K562 (cell line): ENCODE measurements at places on chromosomes 5 and 9. TPM values are rescaled to one million over a fixed set of nuclear protein-coding genes. Genes with fewer than 3 reads are reported as not detected.
A peak's percentile ranks its signal among the peaks of the same experiment; 100 is the strongest.

CTXN3 gene
- not detected in 2 replicates for total RNA-seq

DNA sequence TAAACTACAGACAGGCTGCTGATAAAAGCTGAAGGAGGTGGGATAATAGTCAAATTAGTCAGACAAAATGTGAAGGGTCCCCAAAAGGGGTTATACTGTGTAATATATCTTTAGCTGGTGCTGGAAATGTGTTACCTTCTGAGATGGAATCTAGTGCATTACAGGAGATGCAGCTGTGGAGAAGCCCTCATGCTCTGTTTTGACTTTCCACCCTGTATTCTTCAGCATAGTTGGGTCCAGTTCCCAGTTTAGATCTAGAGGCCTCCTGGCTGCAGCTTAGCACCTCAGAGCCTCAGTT lies 122.6 kb downstream of the PAPPA start:
- H3K27me3 ChIP-seq = no peaks in the 10 kb centered on the region
- H3K36me3 ChIP-seq = no peaks in the 10 kb centered on the region
- no peak overlapping the region for H3K27ac ChIP-seq

GRCh38 chr5:150279330-150280020 lies 10.1 kb downstream of the CAMK2A start:
- no peak for DNase-seq
- H3K27ac ChIP-seq = no peak overlapping the region
- H3K4me1 ChIP-seq = peaks cover 12% of the 10 kb centered on the region
- H3K36me3 ChIP-seq = no peaks in the 10 kb centered on the region
- peaks cover 22% of the 10 kb centered on the region for H3K27me3 ChIP-seq

- DNase-seq = peak; percentile 66
- peaks cover 26% of the 10 kb centered on the region; the same call in 2 of the 3 replicates for H3K4me1 ChIP-seq
- no peaks in the 10 kb centered on the region for H3K36me3 ChIP-seq
- H3K27me3 ChIP-seq = no peaks in the 10 kb centered on the region
- no peak overlapping the region for H3K4me3 ChIP-seq
- peak overlapping the region; percentile 86 for H3K27ac ChIP-seq
Measured at GRCh38 chr9:32942755-32943460, 58.5 kb downstream of the APTX start.

GRCh38 chr9:99358668-99359067 lies 136.6 kb downstream of the SEC61B start:
- peaks cover 3% of the 10 kb centered on the region; the same call in 2 of the 3 replicates for H3K27me3 ChIP-seq
- H3K4me3 ChIP-seq = no peak overlapping the region
- no peak overlapping the region for H3K27ac ChIP-seq
- no peaks in the 10 kb centered on the region for H3K36me3 ChIP-seq
- no peaks in the 10 kb centered on the region for H3K4me1 ChIP-seq
- no peak for DNase-seq

DNA sequence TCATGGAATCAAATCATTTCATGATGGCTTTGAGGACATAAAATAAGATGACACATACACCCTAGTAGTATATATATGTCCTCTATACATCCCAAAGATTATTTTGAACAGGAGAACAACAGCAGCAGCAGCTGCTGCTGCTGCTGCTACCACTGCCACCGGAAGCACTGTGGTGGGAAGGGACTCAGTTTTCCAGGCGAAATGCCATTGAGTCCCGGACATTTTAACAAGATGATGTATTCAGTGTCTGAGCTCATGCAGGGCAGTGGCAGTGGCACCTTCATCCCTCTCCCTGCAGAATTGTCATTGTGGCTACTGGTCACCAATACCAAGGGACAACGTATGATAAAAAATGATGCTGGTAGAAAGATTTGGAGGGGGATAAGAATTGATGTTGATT lies 151.3 kb downstream of the CHSY3 start:
- H3K4me1 ChIP-seq = no peaks in the 10 kb centered on the region
- H3K36me3 ChIP-seq = no peaks in the 10 kb centered on the region
- no peaks in the 10 kb centered on the region for H3K27me3 ChIP-seq
- DNase-seq = no peak

- DNase-seq = no peak
- no peak overlapping the region for H3K4me3 ChIP-seq
- H3K27ac ChIP-seq = no peak overlapping the region
- H3K36me3 ChIP-seq = no peaks in the 10 kb centered on the region
- H3K4me1 ChIP-seq = peaks cover 38% of the 10 kb centered on the region
- peaks cover 10% of the 10 kb centered on the region; the same call in 2 of the 3 replicates for H3K27me3 ChIP-seq
Measured at GRCh38 chr5:176577312-176578176, 28.4 kb downstream of the CDHR2 start.

DNA sequence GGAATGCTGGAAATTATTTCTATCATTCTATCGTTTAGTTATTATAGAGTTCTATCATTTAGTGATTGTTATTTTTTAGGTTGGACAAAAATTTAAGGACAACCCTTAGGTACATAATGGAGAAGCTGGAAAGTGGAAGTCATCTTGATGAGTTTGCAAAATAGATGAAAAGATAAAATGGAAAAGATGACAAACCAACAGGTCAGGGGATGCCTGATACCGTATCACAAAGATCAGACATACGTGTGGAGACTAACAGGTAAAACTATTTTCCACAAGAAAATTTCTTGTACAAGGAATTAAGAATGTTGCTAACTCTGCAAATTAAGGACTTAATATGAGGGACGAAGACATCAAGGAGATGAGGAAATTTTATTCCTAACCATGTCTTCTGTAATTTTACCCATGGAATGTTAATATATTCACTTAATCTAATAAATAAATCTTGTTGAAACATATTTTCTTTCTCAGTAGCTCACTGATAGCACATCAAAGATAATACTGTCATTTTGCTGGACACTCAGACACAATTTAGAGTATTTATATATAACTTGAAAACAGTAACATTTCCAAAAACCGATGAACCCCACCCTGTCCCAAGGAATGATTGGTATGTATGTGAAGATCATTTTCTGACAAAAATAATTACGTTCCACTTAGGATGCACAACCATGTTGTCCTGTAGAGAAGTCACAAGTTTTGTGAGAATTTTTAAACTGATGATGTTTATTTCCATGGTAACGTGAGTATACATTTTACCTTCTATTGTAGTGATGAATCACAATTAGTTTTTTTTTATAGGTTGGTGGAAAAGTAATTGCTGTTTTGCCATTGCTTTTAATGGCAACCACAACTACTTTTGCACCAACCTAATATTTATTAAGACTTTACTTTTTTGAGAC lies 2.6 kb downstream of the LURAP1L start:
- DNase-seq = no peak
- no peaks in the 10 kb centered on the region for H3K27me3 ChIP-seq
- no peak overlapping the region for H3K27ac ChIP-seq
- no peaks in the 10 kb centered on the region; the same call in 2 of the 3 replicates for H3K4me1 ChIP-seq

DNA sequence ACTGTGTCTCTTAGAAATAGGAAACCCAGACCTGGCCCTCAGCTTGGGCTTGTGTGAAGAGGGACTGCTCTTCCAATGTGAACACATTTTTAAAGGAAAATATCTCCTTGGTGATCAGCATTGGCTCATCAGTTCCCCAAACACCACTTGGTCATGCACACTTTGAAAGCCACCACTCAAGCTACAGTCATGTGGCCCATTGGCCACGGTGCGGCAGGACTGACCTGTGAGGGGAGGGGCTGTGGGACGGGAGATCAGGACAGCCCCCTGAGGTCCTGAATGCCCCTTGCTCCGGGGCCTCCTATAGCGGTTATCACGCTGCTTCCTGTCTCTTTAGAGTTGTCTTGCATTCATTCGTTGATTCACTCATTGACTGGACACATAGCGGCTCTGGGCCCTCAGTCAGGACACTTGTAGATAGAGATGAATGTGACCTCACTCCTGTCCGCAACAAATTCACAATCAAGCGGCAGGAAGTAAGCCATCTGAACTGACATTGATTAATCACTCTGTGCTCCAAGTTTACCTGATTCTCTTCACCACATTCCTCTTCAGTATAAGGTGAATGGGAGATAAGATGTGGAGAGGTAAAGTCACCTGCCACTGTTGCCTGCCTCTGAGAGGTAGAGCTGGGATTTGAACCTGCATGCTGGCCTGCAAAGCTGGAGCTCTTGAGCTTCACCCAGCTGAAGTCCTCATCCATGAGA lies 73.1 kb downstream of the COL15A1 start:
- no peaks in the 10 kb centered on the region for H3K36me3 ChIP-seq
- no peaks in the 10 kb centered on the region for H3K27me3 ChIP-seq
- H3K4me1 ChIP-seq = no peaks in the 10 kb centered on the region; the same call in 1 of the 2 replicates
- H3K4me3 ChIP-seq = no peak overlapping the region

DNA sequence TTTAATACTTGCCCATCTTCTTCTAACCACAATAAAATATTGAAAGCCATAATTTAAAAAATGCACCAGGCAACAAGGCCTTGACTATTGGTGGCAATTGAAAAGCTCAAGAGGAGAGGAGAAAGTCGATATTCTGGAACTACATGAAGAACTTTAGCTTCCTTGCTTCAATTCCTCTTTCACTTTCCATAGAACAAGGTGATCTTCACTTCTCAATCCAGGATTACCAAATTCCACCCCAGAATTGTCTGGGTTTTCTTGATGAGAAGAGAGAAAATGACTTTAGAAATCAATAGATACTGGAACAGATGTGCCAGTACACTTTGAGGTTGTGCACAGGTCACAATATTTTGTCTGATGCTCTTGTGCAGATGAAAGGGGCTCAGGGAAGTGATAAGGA lies 52.2 kb downstream of the PTCD2 start:
- H3K4me1 ChIP-seq = no peaks in the 10 kb centered on the region
- H3K27me3 ChIP-seq = peaks cover 3% of the 10 kb centered on the region; the same call in 1 of the 3 replicates
- H3K36me3 ChIP-seq = no peaks in the 10 kb centered on the region
- no peak for DNase-seq
- no peak overlapping the region for H3K27ac ChIP-seq
- no peak overlapping the region for H3K4me3 ChIP-seq

DNA sequence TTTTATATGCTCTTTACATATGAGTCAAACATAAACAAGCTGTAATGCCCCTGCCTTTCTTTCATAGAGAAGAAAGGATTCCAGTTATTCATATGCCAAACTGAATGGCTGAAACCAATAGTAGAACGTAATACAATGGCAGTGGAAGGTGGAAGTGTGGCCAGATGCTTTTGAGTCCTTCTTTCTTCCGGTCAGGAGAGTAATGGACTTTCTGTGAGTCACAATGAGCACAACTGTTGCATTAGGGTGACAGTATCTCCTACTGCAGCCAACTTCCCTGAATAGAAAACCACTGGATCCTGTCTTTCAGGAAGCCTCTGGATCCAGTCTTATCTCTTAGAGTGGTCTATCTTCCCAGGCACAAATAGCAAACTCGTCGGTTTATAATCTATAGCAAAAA lies 855.2 kb downstream of the MAT2B start:
- H3K4me3 ChIP-seq = 0 out of 2 replicates have a peak overlapping the region, but pooled peaks have one; percentile 1
- peaks cover 52% of the 10 kb centered on the region for H3K4me1 ChIP-seq
- H3K27ac ChIP-seq = peak overlapping the region; percentile 93
- no peaks in the 10 kb centered on the region for H3K27me3 ChIP-seq
- no peaks in the 10 kb centered on the region for H3K36me3 ChIP-seq

- no peak overlapping the region for H3K4me3 ChIP-seq
- peaks cover 29% of the 10 kb centered on the region; the same call in 2 of the 3 replicates for H3K4me1 ChIP-seq
- H3K36me3 ChIP-seq = no peaks in the 10 kb centered on the region
Measured at GRCh38 chr5:180050121-180050940, 21.2 kb downstream of the RNF130 start.

PCDHGA8 gene
- 0.07 and 0.18 TPM in 2 replicates for total RNA-seq

SHISAL2B gene
- not detected in 2 replicates for total RNA-seq

GRCh38 chr5:1503241-1504068 lies 20.3 kb downstream of the LPCAT1 start:
- no peak overlapping the region for H3K4me3 ChIP-seq
- no peaks in the 10 kb centered on the region for H3K27me3 ChIP-seq
- DNase-seq = no peak
- no peaks in the 10 kb centered on the region; the same call in 2 of the 3 replicates for H3K36me3 ChIP-seq

SIT1 gene
- 0.16 TPM in 1 of 2 replicates, not detected in the other for total RNA-seq

DNA sequence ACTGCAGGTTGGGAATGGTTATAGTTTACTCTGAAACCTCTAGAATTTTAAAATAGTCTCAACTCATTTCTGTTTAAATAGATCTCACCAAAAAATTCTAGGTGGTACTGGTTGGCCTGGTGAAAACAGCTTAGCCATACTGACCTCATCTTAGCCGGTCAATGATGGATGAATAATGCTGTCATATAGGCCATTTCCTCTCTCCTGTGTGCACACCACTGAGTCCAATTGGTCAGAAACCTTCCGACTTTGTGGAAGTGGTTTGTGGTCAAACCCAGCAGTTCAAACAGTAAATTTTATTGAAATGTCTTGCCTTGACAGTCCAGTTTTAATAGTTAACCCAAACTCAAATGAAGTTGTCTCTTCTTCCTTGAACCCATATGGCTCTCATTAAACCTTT lies 98.6 kb downstream of the GIN1 start:
- H3K27ac ChIP-seq = no peak overlapping the region
- no peak overlapping the region for H3K4me3 ChIP-seq
- no peaks in the 10 kb centered on the region for H3K36me3 ChIP-seq
- H3K4me1 ChIP-seq = no peaks in the 10 kb centered on the region
- no peak for DNase-seq
- no peaks in the 10 kb centered on the region for H3K27me3 ChIP-seq

DNA sequence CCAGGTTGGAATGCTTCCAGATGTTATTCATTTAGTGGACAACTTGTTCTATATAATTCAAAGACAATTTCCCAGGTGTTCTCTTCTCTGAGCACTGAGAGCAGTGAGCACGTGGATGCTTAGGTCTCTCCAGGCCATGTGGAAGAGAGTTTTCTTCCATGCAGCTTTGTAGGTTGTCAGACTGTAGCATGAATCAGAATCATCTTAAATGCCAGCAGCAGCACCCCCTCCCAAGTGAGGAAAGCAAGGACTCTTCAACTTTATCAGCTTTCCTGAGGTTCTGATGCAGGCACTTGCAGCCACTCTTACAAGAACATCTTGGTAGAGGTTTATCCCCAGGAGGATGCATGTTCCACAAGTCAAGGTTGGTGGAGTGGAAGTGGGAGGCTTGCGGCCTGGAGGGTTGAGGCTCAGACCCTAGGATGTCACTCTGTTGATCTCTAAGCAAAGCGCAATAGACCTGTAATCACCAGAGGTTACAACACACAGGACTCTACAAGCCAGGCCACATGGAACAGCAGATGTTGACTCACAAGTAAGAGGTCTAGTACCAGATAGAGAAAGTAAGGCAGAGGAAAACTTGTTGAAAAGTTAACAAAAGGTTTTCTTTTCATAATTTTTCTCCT lies 47.7 kb downstream of the UGCG start:
- H3K4me1 ChIP-seq = no peaks in the 10 kb centered on the region; the same call in 2 of the 3 replicates
- no peaks in the 10 kb centered on the region for H3K27me3 ChIP-seq
- no peak for DNase-seq
- no peak overlapping the region for H3K4me3 ChIP-seq
- H3K27ac ChIP-seq = no peak overlapping the region

DNA sequence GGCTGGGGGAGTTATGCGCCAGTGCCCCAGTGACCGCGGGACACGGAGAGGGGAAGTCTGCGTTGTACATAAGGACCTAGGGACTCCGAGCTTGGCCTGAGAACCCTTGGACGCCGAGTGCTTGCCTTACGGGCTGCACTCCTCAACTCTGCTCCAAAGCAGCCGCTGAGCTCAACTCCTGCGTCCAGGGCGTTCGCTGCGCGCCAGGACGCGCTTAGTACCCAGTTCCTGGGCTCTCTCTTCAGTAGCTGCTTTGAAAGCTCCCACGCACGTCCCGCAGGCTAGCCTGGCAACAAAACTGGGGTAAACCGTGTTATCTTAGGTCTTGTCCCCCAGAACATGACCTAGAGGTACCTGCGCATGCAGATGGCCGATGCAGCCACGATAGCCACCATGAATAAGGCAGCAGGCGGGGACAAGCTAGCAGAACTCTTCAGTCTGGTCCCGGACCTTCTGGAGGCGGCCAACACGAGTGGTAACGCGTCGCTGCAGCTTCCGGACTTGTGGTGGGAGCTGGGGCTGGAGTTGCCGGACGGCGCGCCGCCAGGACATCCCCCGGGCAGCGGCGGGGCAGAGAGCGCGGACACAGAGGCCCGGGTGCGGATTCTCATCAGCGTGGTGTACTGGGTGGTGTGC lies at the start of gene RXFP3:
Gene RXFP3, plus strand, starts transcription at position 6 of the 636 bp plus-strand sequence. Its CDS starts 355 bp downstream, at position 361.
- no peak within 1 kb of the TSS for H3K4me3 ChIP-seq
- H3K27ac ChIP-seq = no peak within 1 kb of the TSS
- peaks cover 14% of the 10 kb centered on the region for H3K27me3 ChIP-seq
- DNase-seq = no peak
- H3K36me3 ChIP-seq = no peaks in the 10 kb centered on the region
- peaks cover 18% of the 10 kb centered on the region for H3K4me1 ChIP-seq
